RKO (cell line): ENCODE measurements at places on chromosomes 5 and 9.

DNA sequence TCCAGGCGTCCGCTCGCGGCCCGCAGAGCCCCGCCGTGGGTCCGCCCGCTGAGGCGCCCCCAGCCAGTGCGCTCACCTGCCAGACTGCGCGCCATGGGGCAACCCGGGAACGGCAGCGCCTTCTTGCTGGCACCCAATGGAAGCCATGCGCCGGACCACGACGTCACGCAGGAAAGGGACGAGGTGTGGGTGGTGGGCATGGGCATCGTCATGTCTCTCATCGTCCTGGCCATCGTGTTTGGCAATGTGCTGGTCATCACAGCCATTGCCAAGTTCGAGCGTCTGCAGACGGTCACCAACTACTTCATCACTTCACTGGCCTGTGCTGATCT lies 294 bp downstream of the ADRB2 start:
- DNase-seq: no peak

- DNase-seq: peak; percentile 34
These were observed 624.9 kb upstream of the GRAMD2B start for GRCh38 chr5:125798307-125798706.

- peak; percentile 87 for DNase-seq
These were observed at the start of gene ACO1 for GRCh38 chr9:32384364-32385151. Gene ACO1, plus strand, starts transcription at chr9:32384643. Its CDS starts 20,864 bp downstream, at chr9:32405507.

GRCh38 chr5:570886-571285 lies 41.3 kb upstream of the CEP72 start:
- DNase-seq: no peak

DNA sequence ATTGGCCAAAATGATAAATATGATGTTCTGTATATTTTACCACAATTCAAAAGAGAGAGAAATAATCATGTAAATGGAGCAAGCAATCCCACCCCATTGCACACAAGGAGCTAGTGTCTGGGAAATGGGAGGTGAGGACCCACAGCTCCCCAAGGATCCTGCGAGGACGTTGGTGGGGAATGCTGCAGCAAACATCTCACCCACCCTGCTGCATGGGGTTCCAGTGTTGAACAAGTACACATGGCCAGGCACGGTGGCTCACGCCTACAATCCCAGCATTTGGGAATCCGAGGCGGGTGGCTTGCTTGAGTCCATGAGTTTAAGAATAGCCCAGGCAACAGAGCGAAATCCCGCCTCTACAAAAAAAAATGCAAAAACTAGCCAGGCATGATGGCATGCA lies 29.0 kb downstream of the STK10 start:
- no peak for DNase-seq

GRCh38 chr5:125236007-125236406 lies 489.6 kb upstream of the ZNF608 start:
- no peak for DNase-seq

DNA sequence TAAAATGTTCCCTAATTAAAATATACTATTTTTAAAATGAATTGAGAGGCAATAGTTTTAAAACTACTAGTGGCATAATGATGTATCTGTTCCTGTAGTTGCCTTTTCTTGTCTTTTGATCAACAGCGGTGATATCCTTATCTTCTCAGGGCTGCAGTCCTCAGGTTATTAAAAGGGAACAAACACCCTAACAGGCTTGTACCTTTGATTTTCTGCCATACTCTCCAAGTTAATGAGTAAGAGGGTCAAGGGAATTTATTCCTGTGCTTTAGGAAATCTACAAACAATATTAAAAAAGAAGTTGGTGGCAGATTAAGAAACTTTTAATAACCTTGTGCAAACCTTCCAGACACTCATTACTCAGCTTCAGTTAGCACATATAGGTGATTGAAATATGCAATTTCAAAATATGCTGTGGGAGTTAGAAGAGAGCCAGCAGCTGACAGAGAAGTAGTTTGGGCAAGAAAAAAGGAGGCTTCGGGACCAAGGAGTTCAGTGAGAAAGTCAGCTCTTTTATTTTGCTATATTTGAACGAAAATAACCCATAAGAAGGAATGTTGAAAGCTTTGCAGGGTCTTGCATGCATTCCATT lies 81.0 kb upstream of the TLE4 start:
- no peak for DNase-seq
